RPMI8226 (cell line): ENCODE measurements at places on chromosomes 16 and 17.

- no peak for DNase-seq
Observed at GRCh38 chr16:907361-907760, 63.4 kb downstream of the LMF1 start.

DNA sequence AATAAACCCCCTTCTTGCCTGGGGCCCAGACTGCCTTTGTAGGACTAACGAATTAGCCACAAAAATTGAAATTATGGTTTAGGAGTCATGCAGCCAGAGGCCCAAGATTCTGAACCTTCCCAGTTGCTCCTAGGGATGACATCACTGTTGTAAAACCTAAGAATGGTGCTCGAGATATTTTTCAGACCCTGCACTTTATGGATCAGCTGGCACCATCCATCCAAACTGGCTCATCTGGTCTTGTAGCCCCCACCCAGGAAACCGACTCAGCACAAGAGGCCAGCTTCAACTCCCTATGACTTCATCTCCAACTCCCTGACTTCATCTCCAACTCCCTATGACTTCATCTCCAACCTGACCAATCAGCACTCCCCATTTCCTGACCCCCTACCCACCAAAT lies 10.9 kb upstream of the EVPL start:
- DNase-seq, result no peak

DNA sequence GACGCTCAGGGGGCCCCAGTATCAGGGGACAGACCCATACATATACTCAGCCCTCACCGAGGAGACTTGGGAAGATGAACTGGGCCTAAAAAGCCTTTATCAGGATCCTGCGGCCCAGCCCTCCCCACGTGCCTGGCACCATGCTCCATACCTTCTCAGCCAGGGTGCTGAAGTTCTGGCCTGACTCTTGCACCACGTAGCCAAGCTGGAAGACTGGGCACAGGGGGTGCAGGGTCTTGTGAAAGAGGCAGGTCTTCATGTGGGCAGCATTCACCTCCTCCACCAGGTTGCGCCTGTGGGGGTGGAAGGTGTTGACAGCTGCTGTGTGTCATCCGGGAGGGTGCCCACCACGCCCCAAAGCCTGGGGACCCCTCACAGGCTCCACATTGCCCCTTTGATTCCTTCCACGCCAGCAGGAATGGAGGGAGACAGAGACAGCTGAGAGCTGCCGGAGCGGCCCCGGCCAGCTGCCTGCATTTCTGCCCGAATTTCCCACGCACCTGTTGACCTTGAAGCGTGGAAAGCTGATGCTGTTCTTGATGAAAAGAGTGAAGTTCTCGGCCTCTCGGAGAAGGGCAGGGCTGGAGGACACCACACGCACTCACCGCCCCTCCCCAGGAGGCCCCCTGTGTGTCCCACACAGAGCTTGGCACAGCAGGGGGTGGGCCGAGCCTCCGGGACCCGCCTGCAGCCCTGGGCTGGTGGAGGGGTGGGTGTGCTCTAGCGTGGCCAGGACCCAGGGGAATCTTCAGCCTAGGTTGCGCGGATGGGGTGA lies 10.4 kb upstream of the CAMKK1 start:
- DNase-seq, result no peak

- DNase-seq, result no peak
Observed at GRCh38 chr16:84899414-84899813, 79.6 kb downstream of the CRISPLD2 start.

DNA sequence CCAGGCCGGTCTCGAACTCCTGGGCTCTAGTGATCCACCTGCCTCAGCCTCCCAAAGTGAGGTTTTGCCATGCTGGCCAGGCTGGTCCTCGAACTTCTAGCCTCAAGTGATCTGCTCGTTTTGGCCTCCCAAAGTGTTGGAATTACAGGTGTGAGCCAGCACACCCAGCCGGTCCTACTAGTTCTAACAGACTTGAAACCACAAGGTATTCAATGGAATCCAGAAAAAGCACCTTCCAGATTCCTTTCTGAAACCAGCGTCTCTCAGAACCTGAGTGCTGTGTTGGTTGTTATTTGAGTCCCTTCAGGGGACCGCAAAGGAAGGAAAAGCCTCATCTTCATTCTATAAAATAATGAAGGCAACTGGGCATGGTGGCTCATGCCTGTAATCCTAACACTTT lies 4.1 kb downstream of the KRABD2 start:
- no peak for DNase-seq

DNA sequence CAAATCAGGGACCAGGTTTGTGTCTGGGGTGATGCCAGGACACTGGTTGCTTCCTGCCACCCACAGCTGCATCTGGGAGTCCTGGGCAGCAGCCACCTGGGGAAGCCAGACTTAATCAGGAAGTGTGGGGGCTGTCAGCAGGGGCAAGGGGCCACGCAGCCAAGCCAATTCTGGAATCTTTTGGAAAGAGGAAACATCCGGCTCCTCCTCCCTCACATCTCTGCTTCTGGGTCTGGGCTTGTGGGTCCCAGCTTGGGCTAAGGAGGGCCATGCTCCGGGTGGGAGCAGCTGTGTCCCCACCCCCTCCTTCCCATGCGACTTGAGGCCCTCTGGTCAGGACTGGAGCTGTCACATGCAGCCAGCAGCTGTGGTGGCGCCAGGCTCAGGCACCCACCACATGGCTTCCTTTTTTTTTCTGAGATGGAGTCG lies 37.0 kb upstream of the CCDC182 start:
- peak; percentile 38 for DNase-seq

GRCh38 chr16:22670044-22670536 lies 143.9 kb upstream of the HS3ST2 start:
- no peak for DNase-seq

DNA sequence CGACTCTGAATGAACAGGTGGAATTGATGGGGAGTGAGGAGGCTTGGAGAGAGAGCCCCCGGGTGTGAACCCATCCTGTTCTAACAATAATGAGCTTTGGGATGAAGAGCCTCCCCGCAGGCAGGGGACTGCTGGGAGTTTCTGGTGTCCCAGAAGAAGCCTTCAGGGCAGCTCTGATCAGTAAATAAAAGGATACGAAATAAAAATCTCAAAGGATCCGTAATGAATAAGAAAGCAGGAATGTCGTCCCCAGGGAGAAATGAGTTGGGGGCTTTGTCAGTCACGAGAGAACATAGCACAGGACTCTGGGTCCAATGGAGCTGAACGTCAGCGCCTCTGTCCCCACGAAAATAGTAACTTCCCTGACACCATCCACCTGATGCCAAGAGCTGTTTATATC lies 113.4 kb downstream of the PITPNC1 start:
- DNase-seq, result no peak

GRCh38 chr17:57761887-57762286 lies 16.8 kb upstream of the CCDC182 start:
- DNase-seq, result no peak

GRCh38 chr17:66507103-66507923 lies 204.9 kb downstream of the PRKCA start:
- DNase-seq, result peak; percentile 15

DNA sequence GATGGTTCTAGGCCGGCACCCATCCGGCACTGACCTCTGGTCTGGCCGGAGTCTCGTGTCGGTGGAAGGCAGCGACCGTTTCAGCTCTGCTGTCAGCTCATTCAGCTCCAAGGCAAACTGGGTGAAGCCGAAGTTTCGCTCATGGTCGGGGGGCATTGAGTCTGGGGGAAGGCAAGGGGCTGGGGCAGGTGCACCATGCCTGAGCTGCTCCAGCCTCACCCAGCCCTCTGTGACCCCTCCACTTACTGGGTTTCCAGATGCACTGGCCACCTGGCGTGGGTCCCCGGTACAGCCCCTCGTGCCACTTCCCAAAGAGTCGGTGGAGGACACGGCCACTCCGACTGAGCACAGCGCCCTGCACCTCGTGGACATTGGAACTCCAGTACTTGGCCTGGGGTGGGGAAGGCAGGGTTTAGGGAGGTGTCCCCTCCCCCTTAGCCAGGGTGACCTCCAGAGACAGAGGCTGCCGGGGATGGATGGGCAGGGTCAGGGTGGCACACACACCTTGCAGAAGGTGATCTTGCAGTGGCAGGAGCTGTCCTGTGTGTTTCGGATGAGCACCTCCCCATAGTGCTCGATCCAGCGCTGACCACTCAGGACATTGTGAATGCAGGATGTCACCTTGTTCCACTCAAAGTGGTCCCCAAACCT lies 12.6 kb downstream of the OSBPL7 start:
- DNase-seq, result no peak

GRCh38 chr17:17789828-17790636 lies 46.8 kb downstream of the SREBF1 start:
- no peak for DNase-seq

- DNase-seq, result peak; percentile 41
Observed at GRCh38 chr17:48153691-48154358, 46.3 kb downstream of the SNX11 start.
